ENCODE measurements at places on chromosomes 2 and 18. TPM values are rescaled to one million over a fixed set of nuclear protein-coding genes. Genes with fewer than 3 reads are reported as not detected.

Gene AGAP1
- total RNA-seq, result 25.1 TPM

Gene RAX
- not detected for total RNA-seq

Gene SIGLEC15
- total RNA-seq, result not detected

Gene TOGARAM2
- total RNA-seq, result not detected

Gene HOXD3
- total RNA-seq, result 61.2 TPM

GRCh38 chr2:167787021-167787420 is 460.4 kb downstream of the STK39 start:
- H3K27ac ChIP-seq, result no peak overlapping the region
- peaks cover 7% of the 10 kb centered on the region for H3K4me1 ChIP-seq
- H3K36me3 ChIP-seq, result no peaks in the 10 kb centered on the region

GRCh38 chr18:3872641-3873040 is 422.7 kb downstream of the TGIF1 start:
- no peak overlapping the region for H3K27ac ChIP-seq
- no peaks in the 10 kb centered on the region for H3K36me3 ChIP-seq
- H3K4me3 ChIP-seq, result no peak overlapping the region

- H3K36me3 ChIP-seq, result no peaks in the 10 kb centered on the region
- no peaks in the 10 kb centered on the region for H3K4me1 ChIP-seq
- no peak overlapping the region for H3K27ac ChIP-seq
- no peak for DNase-seq
- no peaks in the 10 kb centered on the region for H3K27me3 ChIP-seq
- no peak overlapping the region for H3K4me3 ChIP-seq
Measured at GRCh38 chr2:154350911-154351310, 347.6 kb upstream of the KCNJ3 start.

DNA sequence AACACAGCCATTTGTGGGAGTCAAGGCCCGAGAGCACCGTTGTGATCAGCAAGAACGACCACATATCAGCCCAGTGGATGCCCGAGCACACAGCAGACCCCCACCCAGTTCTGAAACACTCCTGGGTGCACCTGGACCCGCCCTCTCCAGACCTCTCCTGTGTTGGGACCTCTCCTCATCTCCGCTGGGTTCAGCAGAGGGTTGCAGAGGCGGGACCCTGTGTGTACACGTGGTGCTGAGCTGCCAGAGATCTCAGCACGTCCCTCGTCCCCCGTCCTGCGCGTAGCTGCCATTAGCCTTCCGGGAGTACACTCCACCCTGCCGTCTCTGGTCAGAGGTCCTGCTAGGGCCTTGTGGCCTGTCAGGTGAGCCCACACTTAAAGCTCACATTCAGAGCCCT is 51.7 kb downstream of the ADI1 start:
- no peak overlapping the region for H3K27ac ChIP-seq
- H3K4me3 ChIP-seq, result no peak overlapping the region
- no peak for DNase-seq
- H3K36me3 ChIP-seq, result no peaks in the 10 kb centered on the region

DNA sequence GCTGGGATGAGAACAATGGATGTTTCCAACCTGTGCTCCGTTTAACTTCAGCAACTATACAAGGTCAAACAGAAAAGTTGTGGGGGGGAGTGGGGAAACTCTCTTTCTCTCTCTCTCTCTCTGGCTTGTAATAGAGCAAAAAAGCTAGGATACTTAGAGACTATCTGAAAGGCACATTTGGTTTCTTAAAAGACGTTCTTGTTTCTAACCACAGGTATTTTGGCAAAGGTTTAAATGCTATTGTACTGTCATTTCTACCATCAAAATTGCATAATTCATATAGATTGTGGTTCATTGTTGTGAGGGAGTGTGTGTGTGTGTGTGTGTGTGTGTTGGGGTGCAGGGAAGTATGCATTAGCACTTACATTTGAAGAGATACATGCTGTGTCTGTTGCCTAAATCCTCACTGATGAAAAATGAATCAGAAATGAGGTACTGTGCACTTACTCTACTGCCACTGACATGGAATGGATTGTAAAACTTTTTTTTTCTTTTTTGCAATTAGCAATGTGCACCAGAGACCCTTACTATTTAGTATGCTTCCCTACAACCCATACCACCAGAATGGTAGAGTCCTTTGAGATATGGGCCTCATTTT is 841.0 kb upstream of the PIK3C3 start:
- H3K4me3 ChIP-seq, result no peak overlapping the region
- no peak overlapping the region for H3K27ac ChIP-seq
- H3K36me3 ChIP-seq, result no peaks in the 10 kb centered on the region
- H3K4me1 ChIP-seq, result no peaks in the 10 kb centered on the region
- no peaks in the 10 kb centered on the region for H3K27me3 ChIP-seq
- no peak for DNase-seq

GRCh38 chr2:143603035-143603655 is 473.9 kb downstream of the ARHGAP15 start:
- no peaks in the 10 kb centered on the region for H3K36me3 ChIP-seq
- no peak overlapping the region for H3K27ac ChIP-seq
- no peaks in the 10 kb centered on the region for H3K27me3 ChIP-seq
- no peak overlapping the region for H3K4me3 ChIP-seq
- DNase-seq, result no peak
- no peaks in the 10 kb centered on the region for H3K4me1 ChIP-seq

- DNase-seq, result no peak
- H3K4me3 ChIP-seq, result no peak overlapping the region
- peak overlapping the region; percentile 49 for H3K27ac ChIP-seq
- no peaks in the 10 kb centered on the region for H3K27me3 ChIP-seq
- H3K4me1 ChIP-seq, result peaks cover 10% of the 10 kb centered on the region
Measured at GRCh38 chr18:58991167-58991798, 126.6 kb downstream of the ZNF532 start.

- peaks cover 12% of the 10 kb centered on the region for H3K4me1 ChIP-seq
- no peaks in the 10 kb centered on the region for H3K27me3 ChIP-seq
- no peak overlapping the region for H3K4me3 ChIP-seq
- no peaks in the 10 kb centered on the region for H3K36me3 ChIP-seq
Measured at GRCh38 chr18:13545955-13546354, 180.4 kb downstream of the FAM210A start.

DNA sequence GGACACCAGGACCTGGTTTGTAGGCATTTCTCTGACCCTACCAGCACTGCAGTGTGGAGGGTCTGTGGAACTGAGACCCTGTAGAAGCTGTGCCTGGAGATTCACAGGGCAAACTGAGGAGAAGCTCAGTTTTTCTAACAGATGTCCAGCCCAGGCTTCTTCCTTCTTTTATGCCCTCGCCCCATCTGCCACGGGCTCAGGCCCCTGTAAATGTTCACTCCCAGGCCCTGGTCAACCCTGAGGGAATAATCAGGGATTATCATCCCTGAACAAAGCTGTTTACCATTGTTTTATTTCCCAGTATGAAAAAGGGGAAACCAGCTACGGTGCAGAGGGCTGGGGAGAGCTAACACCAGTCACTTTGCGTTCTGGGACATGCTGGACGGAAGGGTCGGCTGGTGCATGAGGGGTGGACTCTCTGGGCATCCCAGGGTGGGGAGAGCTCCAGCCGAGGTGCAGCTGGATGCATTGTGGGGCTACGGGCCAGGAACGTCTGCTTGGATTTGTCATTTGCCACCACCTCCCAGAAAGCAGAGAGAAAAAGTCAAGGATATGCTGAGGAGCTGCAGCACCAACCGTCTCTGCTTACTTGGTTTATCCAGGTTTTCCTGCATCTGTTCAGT is 183.8 kb downstream of the TFCP2L1 start:
- no peak overlapping the region for H3K4me3 ChIP-seq
- no peak overlapping the region for H3K27ac ChIP-seq
- H3K4me1 ChIP-seq, result no peaks in the 10 kb centered on the region
- DNase-seq, result no peak
- no peaks in the 10 kb centered on the region for H3K36me3 ChIP-seq

DNA sequence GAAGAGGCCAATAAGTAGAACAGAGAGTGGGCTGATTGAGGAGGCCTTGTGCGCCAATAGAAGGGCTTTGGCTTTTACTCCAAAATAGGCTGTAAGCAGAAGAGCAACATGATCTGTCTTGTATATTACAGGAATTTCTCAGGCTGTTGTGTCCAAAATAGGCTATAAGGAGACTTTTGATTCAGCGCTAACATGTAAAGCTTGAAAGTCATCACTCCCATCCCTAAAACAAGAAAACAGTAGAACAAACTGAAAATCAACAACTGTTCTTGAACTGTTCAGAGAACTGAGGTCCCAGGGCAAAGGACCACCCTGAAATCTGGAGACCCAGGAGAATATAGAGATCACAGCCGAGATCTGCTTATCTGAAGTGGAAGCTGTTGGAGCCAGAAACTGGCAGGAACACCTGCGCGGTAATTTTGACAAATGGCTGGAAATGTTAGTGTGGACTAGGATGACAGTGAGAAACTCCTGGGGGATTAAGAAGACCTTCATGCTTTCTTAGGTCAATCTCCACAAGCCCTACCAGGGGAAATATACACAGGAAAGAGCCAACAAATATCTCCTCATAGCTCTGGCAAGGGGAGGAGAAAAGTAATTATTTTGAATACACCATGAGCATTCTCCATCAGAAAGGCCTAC is 258.6 kb downstream of the RBM43 start:
- no peaks in the 10 kb centered on the region for H3K27me3 ChIP-seq
- H3K4me1 ChIP-seq, result no peaks in the 10 kb centered on the region
- no peak overlapping the region for H3K27ac ChIP-seq

- no peaks in the 10 kb centered on the region for H3K36me3 ChIP-seq
- H3K4me1 ChIP-seq, result no peaks in the 10 kb centered on the region
- no peak for DNase-seq
- H3K27me3 ChIP-seq, result no peaks in the 10 kb centered on the region
- H3K27ac ChIP-seq, result peak overlapping the region; percentile 9
Measured at GRCh38 chr2:172437419-172438341, 10.3 kb downstream of the ITGA6 start.

DNA sequence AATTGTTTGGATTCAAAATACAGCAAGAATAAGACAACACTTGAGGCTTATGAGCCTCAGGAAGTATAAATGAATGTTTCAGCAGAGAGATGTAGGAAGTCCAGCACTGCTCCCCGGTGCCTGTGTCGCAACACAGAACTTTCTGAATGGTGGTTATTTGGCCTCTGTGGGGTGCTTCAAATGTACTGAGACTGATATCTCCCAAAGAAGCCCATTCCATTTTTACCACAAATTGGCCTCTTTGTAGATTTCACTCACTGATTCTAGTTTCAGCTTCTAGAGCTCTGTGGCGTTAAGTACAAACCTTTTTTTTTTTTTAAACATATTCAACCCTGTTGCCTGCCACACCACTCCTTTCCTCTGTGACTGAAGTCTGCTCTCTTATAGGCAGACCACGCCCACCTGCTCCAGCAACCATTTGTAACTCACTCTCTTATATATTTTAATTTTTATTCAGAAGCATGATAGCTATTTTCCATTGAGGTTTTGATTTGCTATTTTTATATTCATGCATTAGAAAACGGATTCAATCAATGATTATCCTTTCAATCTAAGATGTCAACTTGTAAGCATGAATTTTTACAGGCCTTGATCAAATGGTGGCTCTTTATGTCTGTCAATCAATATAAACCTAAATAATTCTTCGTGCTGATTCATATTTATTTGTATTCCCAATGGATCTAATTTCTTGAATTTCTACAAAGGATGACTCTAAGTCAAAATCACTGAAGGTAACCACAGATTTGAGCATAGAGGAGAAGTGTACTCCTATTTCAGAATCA is 277.1 kb upstream of the CCDC68 start:
- H3K27me3 ChIP-seq, result no peaks in the 10 kb centered on the region
- no peaks in the 10 kb centered on the region for H3K36me3 ChIP-seq
- no peak overlapping the region for H3K4me3 ChIP-seq
- H3K27ac ChIP-seq, result peak overlapping the region; percentile 8
- no peak for DNase-seq

GRCh38 chr2:170550501-170550900 is 164.6 kb upstream of the SP5 start:
- no peak for DNase-seq
- H3K27me3 ChIP-seq, result no peaks in the 10 kb centered on the region
- no peaks in the 10 kb centered on the region for H3K36me3 ChIP-seq
- no peak overlapping the region for H3K4me3 ChIP-seq
- no peaks in the 10 kb centered on the region for H3K4me1 ChIP-seq

DNA sequence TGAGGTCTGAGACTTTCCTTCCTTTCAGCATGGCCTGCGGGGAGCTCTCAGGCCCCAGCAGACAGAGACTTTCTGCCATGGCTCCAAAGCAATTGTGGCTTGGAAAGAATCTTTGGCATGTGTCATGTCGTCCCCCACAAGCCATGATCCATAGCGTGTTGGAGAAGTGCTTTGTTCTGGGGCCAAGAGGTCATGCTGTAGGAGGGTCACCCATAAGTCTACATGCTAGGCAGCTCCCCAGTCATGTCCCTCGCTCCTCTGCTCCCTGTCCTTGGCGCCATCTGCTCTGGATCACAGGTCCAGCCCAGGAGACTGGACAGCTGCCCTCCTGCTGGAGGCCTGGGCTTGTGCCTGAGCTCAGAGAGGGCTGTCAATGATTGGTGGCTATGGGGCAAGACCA is 78.8 kb upstream of the LCLAT1 start:
- H3K4me1 ChIP-seq, result no peaks in the 10 kb centered on the region
- no peaks in the 10 kb centered on the region for H3K27me3 ChIP-seq
- H3K27ac ChIP-seq, result no peak overlapping the region
- peak; percentile 34 for DNase-seq

DNA sequence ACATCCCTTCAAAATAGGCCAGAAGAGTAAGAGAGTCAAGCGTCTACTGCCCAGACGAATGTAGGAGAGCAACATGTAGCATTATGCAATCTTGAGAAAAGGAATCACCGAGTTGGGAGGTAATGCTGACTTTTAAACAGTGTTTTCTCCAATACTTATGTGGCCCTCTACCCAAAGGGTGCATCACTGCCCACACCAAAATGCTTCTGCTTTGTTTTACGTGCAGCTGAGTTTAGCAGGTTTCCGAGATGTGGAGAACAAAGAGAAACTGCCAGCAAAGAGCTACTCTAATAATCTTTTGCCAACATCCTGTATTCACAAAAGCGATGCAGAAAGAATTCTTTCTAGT is 63.4 kb upstream of the ZEB2 start:
- H3K4me1 ChIP-seq, result no peaks in the 10 kb centered on the region
- no peak for DNase-seq
- no peaks in the 10 kb centered on the region for H3K27me3 ChIP-seq
- no peak overlapping the region for H3K4me3 ChIP-seq

DNA sequence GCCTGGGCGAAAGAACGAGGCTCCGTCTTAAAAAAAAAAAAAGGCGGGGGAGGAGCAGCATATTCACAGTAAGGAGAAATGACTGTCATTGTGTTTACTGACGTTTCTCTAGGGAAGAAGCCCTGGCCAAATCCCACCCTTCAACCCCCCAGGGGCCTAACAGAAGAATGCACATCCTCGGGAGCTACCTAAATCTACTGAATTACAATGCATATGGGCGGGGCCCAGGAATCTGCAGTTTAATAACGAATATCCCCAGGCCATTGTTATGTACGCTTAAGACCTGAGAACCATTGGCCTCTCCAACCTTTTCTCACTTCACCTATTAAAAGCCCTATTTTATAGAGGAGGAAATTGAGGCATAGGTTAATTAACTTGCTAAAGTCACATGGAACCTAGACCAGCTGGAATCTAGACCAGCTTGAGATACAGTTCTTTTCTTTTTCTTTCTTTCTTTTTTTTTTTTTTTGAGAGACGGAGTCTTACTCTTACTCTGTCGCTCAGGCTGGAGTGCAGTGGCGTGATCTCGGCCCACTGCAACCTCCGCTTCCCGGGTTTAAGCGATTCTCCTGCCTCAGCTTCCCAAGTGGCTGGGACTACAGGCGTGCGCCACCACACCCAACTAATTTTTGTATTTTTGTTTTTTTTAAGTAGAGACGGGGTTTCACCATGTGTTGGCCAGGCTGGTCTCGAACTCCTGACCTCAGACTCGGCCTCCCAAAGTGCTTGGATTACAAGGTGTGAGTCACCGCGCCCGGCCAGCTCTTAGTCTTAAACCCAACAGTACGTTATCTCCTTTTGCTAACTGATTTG is 708 bp upstream of the RIF1 start:
- H3K27ac ChIP-seq, result peak overlapping the region; percentile 94
- H3K4me3 ChIP-seq, result peak overlapping the region; percentile 90
- H3K36me3 ChIP-seq, result no peaks in the 10 kb centered on the region
- H3K4me1 ChIP-seq, result no peaks in the 10 kb centered on the region
